Activated CD4-positive, alpha-beta T cell treated with anti-CD3 and anti-CD28 coated beads, Interleukin-2, amount 50 U/mL, for 24 hours (primary cell): ENCODE measurements at places on chromosomes 12 and 14.

DNA sequence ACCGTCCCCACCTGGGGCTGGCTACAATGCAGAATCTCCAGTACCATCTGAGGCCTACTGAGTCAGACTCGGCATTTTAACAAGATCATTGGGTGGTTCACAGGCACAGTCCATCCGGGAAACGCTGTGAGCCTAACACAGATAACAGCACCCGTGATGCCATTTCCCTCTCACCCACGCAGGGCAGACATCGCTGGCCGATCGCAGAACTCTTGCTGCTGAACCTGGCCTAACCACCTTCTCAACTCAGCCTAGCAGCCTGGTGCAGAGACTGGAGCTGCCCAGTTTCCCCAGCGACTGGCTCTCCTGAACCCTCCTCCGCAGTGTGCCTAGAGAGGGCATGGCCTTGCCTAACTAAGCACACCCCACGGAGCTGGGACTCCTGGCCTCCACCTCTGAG is 83.3 kb downstream of the NCOR2 start:
- DNase-seq: no peak

DNA sequence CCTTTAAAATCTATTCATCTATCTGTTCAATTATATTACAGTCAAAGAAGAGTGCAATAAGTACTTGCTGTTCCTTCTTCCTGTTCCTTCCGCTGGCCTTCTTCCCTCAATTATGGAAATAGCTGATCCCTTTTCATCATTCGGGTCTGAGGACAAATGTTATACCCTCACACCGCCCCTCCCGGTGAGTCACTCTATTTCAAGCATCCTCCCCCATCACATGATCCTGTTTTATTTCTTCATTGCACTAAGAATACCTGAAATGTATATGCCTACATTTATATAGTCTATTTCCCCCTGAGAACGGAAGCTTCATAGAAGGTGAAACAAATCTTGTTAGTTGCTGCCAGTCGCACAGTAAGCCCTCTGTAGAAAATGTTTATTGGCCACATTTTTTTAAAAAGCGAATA is 2.5 kb downstream of the SLC38A1 start:
- DNase-seq: no peak

- no peak for DNase-seq
Measured at GRCh38 chr14:23572836-23573235, 5.2 kb upstream of the AP1G2 start.

GRCh38 chr12:101697197-101697929 is at the start of gene CHPT1:
CHPT1 (plus strand) TSS chr12:101697640; CDS start chr12:101697862, 222 bp downstream.
- peak; percentile 22 for DNase-seq

DNA sequence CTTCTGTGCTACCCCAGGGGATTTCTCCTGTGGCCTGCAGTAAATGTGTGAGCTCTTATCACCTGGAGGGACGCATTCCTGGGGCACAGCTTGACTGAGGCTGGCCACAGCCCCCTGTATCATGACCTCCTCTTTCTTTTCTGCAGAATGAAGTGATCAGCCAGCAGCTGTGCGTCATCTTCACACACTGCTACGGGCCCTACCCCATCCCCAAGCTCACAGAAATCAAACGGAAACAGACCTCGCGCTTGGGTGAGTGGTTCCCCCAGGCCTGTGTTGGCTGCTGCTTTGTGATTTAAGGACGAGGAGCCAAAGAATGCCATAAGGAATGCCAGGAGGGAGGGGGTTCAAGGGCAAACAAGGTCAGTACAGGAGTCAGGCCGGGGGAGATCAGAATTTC is 50.5 kb upstream of the PWP1 start:
- no peak for DNase-seq

- no peak for DNase-seq
Measured at GRCh38 chr12:93638095-93638494, 39.1 kb upstream of the CRADD start.

- no peak for DNase-seq
Measured at GRCh38 chr12:125228519-125229260, 163.5 kb downstream of the AACS start.

DNA sequence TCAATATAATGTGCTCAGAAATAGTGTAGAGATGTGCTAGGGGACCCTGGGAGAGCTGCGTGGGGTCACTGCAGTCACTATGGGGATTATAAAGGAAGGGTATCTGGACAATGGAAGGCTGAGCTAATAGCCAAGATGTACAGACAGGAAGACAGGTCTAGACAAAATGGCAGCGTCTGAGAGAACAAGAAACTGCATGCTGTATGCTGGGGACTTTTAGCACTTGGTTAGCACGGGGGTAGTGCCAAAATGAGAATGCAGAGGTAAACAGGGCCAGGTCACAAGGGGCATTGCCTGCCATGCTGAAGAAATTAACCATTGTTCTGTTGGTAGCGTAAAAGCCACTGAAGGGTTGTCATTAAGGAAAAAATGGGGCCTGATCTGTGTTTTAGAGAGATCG is 308.2 kb downstream of the EMP1 start:
- no peak for DNase-seq

GRCh38 chr12:1587927-1588574 is 6.3 kb downstream of the FBXL14 start:
- DNase-seq: no peak

DNA sequence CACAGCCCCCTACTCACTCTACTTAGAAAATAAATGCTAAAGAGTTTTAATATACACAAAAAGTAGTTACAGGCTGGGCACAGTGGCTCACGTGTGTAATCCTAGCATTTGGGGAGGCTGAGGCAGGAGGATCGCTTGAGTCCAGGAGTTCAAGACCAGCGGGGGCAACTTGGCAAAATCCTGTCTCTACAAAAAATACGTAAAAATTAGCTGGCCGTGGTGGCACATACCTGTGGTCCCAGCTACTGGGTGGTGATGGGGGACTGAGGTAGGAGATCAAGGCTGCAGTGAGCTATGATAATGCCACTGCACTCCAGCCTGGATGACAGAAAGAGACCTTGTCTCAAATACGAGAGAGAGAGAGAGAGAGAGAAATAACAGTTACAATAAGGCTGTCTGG is 9.9 kb upstream of the DYNC1H1 start:
- no peak for DNase-seq

- DNase-seq: no peak
Measured at GRCh38 chr12:132172619-132173018, 28.4 kb downstream of the NOC4L start.

GRCh38 chr12:80212938-80213645 is 113.8 kb downstream of the OTOGL start:
- DNase-seq: no peak

DNA sequence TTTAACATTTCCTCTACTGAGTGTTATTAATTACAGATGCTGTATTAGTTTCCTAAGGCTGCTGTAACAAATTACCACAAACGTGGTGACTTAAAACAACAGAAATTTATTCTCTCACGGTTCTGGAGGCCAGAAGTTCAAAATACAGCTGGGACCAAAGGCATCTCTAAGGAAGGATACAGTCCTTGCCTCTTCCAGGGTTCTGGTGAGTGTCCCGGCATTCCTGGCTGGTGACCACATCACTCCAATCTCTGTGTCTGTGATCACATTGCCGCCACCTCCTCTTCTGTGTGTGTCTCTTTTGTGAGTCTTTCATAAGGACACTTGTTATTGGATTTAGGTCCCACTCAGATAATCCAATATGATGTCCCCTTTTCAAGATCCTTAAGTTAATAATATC is 85.1 kb upstream of the CCDC198 start:
- no peak for DNase-seq
